ENCODE measurements at places on chromosomes 7 and 10.

- DNase-seq = no peak
Measured at GRCh38 chr10:29795850-29796249, 161.1 kb upstream of the SVIL start.

DNA sequence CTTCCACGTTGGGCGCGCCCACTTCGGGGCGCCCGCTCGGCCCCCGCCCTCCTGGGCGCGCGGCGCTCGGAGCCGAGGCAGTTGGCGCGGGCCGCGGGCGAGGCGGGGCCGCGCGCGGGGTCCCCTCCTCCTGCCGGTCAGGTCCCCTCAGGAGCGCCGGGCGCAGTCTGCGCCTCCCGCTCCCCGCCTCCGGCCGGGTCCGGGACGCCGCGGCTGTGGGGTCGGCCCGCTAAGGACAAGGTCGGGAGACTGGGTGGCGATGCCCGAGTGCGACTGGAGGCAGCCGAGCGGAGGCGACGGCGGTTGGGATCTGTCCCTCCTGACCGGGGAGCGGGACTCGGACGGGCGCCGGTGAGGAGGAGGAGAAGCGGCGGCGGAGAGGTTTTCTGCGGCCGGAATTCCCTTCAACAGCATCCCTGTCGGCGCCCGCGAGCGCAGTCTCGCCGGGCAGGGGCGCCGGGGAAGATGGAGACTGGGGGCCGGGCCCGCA is at the start of gene ATRNL1:
Gene ATRNL1 (plus strand): TSS at position 80 of the 490 bp plus-strand sequence. CDS start 386 bp downstream, at position 466.
- DNase-seq = no peak

- DNase-seq = no peak
Measured at GRCh38 chr7:27661811-27662489, 733 bp downstream of the HIBADH start.

DNA sequence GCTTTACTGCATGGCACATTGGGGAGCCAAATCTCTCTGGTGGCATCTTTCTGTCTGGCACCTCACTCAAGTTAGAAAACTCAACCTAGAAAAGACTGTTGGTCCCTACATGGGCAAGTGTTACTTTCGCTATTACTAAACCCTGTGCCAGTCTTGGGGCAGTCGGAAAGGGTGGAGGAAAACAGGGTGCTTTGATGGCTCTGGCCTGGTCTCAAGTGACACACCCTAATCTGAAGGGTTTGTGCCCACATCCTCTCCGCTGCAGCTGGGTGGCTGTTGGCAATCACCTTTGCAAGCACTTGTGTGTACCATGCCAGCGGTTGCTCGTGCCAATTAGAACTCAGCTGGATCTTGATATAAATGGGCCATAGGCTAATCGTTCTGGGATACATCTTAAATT is 159.8 kb upstream of the ITGB1 start:
- no peak for DNase-seq

- DNase-seq = no peak
Measured at GRCh38 chr10:44949127-44949802, 10.3 kb upstream of the RASSF4 start.

GRCh38 chr10:76329891-76330575 is 898.6 kb downstream of the LRMDA start:
- no peak for DNase-seq

DNA sequence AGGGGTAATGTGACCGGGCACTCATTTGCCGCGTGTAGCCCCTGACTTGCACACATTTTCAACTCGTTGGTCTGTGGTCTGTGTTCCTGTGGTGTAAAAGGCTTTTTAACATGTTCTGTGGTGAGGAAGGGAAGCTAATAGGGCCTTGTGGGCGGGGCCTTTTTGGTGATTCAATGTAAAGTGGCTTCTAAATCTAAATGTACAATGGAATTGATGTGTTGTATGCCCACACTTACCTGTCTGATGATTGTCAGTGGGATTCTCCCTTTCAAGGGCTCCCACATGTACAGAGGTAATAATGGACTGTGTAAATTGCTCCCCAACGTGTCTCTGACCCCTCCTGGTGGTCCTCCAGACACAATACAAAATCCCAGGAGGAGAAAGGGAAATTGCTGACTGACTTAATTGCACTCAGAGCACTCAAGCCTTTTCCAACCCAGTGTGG is 43.1 kb upstream of the GATAD1 start:
- no peak for DNase-seq

Data from cerebellar nuclear complex (tissue), 1 donor.